ENCODE measurements at places on chromosomes 7 and 10.

- no peak for DNase-seq
Observed at GRCh38 chr10:11274452-11274851, 256.8 kb downstream of the CELF2 start.

GRCh38 chr10:112126901-112127300, 56.7 kb downstream of the GPAM start:
- DNase-seq, result no peak

DNA sequence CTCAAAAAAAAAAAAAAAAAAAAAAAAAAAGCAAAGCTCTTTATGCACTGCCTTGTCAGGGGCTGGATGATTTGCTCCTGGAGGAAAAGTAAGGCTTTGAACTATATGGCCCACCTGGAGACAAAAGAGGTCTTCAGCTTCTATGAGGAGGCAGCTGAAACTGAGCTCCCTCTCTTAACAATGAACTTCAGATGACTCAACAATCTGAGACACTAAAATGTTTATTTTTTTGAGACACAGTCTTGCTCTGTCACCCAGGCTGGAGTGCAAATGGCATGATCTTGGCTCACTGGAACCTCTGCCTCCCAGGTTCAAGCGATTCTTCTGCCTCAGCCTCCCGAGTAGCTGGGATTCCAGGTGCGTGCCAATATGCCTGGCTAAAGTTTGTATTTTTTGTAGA, 36.7 kb downstream of the RAB19 start:
- no peak for DNase-seq

- DNase-seq, result no peak
Observed at GRCh38 chr10:106711313-106711906, 453.1 kb downstream of the SORCS1 start.

GRCh38 chr7:102454468-102454867, 10.2 kb downstream of the ALKBH4 start:
- peak; percentile 19 for DNase-seq

DNA sequence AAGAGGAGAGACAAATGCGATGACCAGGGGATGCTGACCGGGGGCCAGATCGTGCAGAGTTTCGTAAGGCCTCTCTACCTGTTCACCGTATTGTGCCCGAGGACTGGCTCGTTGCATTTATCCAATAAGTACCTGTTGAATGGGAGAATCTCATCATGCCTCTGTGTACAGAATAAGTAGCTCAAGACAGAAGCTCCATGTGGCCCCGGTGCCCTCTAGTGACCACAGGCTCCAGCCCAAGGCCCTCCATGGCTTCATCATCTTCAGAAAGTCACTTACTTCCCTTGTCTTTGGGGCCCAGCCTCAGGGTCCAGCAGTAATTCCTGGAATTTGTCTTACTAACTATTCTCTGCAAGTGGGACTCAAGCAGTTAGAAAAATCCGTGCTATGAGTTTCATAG, 151.0 kb downstream of the CHN2 start:
- DNase-seq, result peak; percentile 36

- DNase-seq, result no peak
Observed at GRCh38 chr10:102660888-102661657, 16.8 kb downstream of the TRIM8 start.

DNA sequence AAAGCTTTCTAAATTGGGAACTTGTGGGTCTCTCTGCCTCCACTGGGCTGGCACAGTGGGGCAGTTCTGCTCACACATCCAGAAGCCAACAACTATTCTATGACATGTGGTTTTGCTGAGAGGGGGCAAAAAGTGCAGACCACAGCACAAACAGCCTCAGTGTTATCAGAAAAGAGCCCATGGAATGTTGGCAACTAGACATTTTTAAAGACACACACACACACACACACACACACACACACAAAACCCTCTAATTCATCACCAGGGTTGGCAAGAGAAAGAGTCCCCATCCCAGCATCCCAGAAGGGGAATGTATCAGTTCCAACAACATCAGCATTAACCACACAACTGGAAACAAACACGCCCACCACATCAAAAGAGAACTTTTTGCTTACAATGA, 117.1 kb downstream of the FGFR2 start:
- DNase-seq, result no peak

DNA sequence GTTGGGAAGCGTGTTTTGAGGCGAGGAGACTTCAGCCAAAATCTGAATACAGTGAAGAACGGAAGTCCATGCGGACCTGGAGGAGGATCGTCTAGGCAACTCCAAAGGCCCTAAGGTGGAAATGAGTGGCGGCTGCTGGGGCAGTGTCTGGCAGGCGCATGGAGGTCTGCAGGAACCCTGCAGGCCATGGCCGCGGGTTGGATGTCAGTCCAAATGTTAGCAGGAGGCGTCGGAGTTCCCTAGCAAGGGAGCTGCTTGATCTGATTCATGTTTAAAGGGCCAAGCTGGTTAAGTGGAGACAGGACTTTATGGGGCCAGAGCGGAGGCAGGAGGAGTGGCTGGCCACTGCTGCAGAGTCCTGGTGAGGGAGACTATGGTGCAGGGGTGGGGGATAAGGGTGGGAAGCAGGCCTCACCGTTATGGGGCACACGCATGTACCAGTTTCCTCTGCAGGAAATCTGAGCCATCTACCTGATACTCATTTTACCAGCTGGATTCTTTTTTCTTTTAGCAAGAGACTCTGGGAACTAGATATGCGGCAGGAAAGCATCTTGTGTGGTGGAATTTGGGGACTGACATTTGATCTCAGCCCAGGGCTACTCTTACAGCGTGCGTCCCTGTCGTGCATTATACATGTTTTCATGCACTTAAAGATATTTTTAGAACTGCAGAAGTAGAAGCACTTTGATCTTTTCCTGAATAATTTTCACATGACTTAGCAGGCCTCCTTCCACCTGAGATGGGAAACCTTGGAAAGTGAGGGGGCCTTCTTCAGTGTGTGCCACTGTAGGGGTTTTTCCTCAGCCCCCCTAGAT, 6.6 kb upstream of the REPIN1 start:
- no peak for DNase-seq

DNA sequence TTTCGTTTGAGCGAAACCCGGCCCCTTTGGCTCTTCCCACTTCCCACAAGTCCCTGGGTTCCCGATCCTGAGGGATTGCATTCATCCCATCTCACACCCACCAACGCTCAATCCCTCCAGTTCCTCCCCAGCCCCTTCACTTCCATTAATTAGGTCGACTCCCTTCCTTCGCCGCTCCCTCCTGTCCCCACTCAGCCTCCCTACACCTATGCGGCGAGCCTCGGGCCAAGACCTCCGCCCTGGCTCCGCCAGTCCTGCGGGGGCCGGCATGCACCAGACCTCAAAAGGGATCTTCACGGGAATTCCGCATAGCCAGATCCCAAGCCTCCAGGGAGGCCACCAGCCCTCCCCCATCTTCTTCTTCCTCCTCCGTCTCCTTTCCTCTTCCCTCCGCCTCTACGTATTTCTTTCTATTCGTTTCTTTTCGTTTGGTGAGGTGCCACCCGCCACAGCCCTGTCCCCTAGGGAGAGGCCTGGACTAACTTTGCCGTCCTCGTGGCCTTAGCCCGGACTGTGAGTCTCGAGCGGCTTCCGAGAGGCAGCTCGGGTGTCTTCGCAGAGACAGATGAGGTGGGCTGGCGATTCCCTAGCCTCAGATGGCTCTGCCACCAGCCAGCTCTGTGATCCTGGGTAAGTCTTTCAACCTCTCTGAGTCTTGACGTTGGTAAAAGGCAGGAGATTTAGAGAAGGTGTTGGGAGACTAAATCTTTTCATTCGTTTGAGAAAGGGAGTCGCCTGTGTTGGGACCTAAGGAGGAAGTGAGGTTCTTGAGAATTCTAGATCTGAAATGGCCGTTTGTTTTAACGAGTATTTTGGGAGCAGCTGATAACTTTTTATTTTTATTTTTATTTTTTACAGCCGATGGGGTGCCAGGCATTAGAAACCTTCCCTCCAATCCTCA, 8.1 kb upstream of the LBX1 start:
- DNase-seq, result no peak

DNA sequence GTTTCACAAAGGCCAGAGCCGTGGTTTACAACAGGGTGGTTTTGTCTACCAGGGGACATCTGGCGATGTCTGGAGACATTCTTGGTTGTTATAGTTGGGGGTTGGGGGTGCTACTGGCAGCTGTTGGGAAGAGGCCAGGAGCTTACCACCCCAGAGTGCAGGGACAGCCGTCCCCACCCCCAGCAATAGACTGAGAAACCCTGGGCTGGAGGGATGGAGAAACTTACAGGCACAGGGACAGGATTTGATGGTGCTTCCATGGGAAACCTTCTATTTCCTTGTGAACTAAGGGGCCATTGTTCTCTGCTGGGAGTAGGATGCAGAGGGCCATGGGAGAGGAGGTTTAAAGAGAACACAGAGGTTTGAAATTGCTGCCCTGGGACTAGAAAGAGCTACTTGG, 10.9 kb downstream of the ADCK2 start:
- no peak for DNase-seq

- peak; percentile 5 for DNase-seq
Observed at GRCh38 chr10:102859911-102860310, 5.9 kb downstream of the BORCS7 start.

- no peak for DNase-seq
Observed at GRCh38 chr7:116734710-116735109, 62.7 kb downstream of the MET start.

DNA sequence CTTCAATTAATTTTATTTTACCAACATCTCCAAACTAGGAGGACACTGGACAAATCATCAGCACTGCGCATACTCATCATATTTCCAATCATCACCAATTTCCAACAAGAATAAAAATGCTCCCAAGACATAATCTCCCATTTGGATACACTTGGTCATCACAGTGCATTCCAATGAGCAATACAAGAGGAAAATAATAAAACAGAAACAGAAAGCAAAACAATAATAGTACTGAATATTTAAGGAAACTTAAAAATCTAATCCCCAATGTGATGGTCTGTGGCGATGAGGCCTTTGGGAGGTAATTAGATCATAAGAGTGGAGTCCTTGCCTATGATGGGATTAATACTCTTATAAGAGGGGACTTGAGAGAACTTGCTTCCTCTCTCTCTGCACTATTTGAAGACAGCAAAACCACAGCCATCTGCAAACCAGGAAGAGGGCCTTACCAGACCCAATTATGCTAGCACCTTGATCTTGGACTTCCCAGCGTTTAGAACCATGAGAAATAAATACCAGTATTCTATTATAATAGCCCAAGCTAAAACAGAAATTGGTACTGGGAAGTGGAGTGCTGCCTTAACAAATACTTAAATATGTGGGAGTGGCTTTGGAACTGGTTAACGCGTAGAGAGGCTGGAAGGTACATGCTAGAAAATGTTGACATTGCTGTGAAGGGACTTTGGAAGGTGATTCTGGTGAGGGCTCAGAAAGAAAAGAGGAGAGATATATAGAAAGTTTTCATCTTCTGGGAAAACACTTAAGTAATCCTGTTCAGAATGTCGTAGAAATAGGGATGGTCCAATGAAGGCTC, 91.5 kb downstream of the JAZF1 start:
- no peak for DNase-seq

DNA sequence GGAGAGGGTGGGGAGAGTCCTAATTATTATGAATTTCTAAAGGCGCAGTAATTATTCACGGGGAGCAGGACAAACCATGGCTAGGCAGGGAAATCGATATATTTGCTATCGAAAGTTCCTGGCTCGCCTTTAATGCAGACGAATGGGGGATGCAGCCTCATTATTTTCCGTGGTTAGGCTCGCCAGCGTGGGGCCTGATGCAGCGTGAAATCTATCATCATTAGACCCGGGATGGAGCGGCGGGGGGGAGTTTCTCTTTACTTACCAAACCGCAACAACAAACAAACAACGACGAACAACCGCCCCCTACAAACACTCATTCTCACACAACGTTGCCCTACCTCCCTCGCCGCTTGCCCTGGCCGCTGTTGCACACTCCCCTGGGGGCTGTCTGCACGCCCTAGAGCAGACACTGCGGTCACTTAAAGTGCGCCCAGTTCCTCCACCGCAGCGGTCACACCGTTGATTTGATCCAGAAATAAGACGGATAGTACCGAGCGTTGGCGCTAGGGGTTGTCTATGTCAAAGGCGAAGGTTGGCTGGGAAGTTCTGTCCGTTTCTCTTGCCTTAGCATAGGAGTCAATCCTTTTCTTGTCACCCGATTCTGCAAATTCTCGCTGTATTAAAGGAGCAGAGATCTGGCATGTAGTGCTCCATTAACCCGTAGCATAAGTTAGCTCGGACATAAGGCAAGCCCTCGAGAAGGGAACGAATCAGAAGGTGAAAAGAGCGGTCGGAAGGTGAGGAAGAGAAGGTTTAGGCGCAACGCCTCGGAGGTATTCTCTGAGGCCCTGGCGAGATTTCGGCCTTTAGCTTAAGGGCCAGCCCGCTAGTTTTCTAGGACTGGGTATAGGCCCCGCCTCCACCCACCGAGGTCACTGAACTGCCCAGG, 10.4 kb downstream of the NXPH1 start:
- no peak for DNase-seq

- no peak for DNase-seq
Observed at GRCh38 chr10:49081547-49082275, 33.6 kb downstream of the VSTM4 start.

DNA sequence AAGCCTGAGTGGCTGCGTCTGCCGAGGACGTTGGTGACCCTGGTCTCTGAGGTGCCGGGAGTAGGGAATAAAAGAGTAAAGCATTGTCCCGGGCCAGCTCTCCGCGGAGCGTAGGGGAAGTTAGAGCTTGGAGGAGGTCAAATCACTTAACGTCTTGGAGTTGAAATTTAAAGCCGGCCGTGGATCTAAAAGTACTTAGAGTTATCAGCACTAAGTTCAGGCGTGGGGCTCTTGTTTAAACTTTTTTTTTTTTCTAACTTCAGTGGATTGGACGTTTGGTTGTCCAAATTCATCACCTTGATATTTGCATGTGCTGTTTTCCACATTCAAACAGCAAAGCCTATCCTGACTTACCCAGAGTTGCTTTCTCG, 700 bp downstream of the NIPSNAP2 start:
- no peak for DNase-seq

DNA sequence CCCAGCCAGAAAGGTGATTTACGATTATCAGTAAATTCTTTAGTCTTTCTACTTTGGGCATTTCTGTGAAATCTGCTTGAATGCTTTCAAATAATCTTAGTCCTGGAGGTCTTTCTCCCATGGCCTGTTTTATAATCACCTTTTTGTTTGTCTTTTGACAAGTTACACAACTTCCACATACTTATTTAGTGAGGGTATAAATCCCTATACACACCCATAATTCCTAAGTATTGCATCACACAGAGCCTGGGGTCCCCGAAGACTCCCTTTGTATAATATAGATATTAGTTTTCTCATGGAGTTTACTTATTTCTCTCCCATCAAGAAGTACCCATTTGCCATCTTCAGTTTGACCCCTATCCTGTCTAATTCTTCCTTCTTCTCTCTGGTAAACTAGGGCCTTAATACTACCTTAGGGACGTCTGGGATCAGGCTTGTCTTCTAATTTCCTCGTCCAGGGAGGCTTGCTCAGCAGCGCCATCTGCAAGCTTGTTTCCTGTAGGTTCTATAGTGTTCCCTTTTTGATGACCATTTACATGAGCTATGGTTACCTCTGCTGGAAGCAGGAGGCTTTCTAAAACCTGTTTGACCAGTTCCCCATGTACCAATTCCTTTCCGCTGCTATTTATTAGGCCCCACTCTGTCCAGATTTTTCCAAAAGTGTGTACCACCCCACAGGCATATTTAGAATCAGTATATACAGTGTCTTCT, 8.1 kb downstream of the DNAH11 start:
- DNase-seq, result no peak

- DNase-seq, result no peak
Observed at GRCh38 chr10:29540016-29540415, 94.8 kb downstream of the SVIL start.

GRCh38 chr7:35505066-35505465, 189.9 kb downstream of the HERPUD2 start:
- no peak for DNase-seq

Data from NCI-H2029 (cell line).